ENCODE measurements at places on chromosomes 4 and X.

- DNase-seq: no peak
Observed at GRCh38 chr4:82284475-82284857, 89.3 kb downstream of the HNRNPD start.

DNA sequence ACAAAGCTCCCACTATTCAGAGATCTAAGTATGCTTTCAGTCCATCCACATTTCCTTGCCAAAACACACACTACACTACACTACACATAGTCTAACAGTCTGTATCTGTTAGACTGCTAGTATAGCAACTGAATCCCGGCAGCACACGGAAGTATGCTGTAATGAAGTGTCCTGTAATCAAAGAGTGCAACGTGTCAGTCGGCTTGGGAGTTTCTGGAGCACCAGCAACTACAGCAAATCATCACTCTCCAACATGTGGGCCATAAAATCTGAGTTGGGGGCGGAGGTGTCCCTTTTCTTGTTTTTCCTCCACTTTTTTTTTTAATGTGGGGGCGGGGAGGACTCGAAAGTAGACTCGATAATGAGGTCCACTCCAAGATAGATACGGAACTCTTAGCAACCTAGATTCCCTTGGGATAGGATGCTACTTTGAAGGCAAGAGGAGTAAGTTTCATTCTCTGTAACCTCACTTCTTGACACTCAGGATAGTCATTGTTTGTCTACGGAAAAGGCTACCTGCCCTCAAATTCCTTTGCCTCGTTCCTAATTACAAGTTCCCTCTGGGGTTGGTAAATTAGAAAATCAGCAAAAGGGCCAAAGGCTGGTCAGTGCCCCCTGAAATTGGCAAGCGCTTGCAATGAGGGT is 722 bp downstream of the SLC10A7 start:
- no peak for DNase-seq

DNA sequence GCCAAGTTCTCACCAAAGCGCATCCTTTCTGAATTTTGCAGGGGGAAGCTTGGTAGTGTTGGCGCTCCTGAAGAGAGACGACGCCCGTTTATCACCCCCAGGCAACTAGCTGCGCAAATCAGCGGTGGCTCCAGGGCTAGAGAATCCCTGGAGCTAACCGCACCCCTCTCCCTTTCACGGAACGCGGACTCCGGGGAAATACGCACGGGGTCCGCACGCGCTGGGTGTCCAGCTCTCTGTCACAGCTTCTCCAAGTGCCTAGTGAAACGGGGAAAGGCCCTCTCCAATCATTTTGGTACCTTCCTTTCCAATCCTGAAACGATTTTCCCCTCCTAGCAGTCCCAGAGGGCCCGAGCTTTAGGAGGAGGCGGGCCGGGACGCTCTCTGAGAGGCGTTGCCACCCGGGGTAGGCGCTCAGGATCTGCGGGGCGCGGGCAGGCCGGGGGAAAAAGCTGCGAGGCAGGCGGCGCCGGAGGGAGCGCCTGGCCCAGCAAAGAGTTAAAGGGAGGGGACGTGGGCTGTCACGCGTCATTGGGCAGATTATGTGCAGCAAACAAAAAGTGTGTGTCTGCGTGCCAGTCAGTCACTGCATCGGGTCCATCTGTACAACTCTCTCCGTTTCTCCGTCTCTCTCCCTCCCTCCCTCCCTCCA is at the start of gene PRDM8:
Gene PRDM8, plus strand, starts transcription at position 582 of the 652 bp plus-strand sequence. CDS start 2,578 bp downstream, outside the sequence.
- peak; percentile 52 for DNase-seq

GRCh38 chr4:7474320-7474719 is 39.6 kb upstream of the PSAPL1 start:
- no peak for DNase-seq

DNA sequence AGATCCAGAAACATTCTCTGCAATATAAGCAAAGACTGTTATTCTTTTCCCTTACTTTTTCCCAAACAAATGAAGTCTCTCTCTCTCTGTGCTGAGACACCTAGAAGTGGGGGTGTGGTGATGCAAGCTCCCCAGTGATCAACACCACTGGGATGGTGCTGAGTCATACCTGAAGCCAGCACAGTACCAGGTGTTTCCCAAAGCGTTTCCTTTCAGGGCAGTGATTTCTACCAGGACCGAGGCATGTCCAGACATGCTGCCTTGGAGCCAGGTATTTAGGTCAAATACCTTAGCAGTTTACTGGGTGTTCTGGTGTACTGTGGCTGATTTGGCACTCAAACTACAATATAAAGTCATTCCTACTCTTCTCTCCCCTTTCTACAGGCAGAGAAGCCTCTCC is 726.5 kb downstream of the FAM133A start:
- no peak for DNase-seq

DNA sequence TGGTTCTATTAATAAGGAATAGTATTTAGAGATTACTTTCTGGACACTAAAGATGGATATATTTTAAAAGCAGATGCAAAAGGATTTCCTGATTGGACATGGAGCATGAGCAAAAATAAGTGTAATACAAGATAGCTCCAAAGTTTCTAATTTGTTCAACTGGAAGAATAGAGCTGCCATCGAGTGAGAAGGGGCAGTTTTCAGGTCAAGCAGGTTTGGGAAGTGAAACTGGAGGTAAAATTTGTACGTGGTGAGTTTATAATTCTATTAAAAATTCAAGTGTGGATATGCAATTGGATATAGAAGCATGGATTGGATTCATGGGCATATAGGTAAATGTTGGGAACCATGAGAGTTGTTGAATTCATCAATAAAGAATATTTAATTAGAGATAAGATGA is 31.8 kb downstream of the PRDM8 start:
- DNase-seq: no peak

GRCh38 chr4:149754526-149754925 is 61.1 kb downstream of the IQCM start:
- no peak for DNase-seq

DNA sequence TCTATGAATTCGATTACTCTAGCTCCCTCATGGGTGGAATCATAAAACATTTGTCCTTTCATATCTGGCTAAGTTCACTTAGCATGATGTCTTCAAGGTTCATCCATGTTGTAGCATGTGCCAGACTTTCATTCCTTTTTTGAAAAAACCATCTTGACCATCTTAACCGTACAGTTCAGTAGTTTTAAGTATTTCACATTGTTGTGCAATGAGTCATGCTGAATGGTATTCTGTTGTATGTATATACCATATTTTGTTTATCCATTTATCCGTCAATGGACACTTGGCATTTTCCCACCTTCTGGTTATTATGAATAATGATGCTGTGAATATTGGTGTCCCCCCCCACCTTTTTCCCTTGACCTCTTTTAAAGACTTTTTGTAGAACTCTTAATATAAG is 72.4 kb upstream of the TLR2 start:
- no peak for DNase-seq

DNA sequence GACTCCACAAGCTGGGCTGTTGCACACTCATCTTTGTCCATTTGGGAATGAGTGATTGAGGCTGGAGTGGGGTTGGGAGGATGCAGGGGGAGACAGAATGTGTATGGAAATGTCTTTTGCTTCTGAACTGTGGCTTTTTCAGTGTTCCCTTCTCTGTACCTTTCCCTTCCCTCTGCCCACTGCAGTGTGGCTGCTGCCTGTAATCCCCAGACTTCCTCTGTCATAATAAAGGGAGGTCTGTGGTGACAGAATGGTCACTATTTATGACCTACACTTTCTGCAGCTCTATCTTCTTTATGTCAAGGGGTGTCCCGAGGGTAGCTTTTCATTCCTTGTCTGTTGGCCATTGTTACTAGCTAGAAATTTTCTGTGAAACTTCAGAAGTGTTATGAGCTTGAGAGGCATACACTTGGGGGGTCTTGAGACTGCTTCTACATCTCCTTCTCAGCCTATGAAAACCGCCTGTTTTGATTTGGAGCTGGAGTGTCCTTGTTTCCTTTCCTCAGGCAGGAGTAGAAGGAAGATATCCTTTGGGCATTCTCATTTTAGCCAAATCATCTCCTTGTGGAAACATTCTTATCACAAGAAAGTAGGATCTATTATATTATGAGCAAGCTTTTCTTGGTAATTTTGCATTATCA is 63.0 kb downstream of the ANK2 start:
- DNase-seq: no peak

- no peak for DNase-seq
Observed at GRCh38 chr4:158860856-158861255, 92.0 kb downstream of the FNIP2 start.

- DNase-seq: no peak
Observed at GRCh38 chr4:151603377-151603776, 157.4 kb downstream of the GATB start.

DNA sequence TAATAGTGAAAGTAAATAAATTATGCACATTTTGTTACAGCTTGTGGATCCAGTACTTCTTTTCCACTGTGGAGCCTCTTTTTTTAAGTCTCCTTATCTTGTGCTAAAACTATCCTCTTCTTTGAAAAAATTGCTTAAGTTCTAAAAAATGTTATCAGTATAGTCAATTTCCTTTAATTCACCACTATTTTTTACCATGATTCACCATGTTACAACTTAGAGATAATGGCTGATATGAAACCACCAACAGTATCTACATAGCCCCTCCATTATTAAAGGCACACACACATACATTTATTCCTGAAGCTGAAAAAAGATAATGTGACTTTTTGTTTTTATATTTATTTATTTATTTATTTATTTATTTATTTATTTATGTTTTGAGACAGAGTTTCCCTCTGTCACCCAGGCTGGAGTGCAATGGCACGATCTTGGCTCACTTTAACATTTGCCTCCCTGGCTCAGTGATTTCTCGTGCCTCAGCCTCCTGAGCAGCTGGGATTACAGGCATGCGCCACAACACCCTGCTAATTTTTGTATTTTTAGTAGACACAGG is 243.2 kb downstream of the SPOCK3 start:
- no peak for DNase-seq

DNA sequence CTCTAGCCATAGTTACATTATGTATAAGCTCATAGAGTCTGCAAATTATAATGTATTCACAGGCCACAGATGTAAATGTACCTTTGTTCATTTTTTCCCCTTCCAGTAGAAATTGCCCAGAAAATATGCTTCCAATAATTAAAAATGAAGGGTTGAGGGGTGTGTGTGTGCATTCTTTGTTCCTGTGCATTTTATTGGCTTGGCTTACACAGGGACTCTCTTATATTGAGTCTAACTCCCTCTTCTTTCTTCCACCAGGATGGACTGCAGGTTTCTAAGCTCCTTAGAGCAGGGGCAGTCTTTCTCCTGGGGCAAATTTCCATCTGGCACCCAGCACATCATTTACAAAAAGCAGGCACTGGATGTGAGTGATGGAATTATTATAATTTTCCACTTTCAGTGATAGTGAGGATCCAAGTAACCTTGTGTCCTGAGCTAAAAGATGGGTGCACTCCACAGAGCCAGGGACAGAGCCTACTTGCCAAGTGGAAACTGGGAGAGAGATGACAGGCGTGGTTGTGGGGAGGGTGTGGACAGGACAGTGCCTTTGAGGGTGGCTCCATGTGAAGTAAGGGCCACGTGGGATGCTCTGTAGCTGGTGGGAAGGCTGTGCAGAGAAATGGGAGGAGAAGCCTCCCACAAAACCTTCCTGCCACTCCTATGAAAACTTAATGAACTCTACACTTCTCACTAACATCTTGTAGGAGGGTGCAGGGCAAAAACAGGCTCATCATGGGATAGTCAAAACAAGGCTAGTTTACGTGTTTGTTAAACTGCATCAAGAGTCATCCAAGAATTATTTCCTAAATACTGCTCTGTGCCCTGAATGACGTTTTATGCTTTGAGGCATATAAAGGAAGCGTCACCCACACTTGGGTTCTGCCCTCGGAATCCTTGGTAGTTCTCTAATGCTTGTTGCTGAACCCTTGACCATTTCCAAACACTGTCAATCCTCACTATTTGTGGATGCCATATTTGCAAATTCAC is 16.0 kb downstream of the IGFBP7 start:
- no peak for DNase-seq

- no peak for DNase-seq
Observed at GRCh38 chrX:21702725-21703124, 44.6 kb upstream of the KLHL34 start.

DNA sequence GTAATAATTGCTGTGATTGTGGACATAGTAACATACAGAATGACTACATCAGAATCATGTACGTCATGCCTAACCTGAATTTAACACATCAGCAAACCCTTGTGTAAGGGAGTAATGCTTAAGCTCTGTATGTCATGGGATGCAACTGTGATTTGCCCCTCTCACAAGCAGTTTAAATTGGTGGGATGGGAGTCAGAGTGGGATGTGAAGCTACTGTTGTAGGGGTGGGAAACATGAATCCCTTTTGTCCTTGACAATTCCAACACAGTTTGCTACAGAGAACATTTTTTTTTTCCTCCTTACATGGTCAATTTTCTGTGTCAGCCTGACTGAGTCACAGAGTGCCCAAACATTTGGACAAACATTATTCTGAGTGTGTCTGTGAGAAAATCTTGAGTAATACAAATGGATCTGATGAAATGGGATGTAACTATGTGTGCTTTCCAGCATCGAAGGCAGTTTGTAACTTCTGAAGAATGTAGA is 392.8 kb downstream of the GPM6A start:
- no peak for DNase-seq

DNA sequence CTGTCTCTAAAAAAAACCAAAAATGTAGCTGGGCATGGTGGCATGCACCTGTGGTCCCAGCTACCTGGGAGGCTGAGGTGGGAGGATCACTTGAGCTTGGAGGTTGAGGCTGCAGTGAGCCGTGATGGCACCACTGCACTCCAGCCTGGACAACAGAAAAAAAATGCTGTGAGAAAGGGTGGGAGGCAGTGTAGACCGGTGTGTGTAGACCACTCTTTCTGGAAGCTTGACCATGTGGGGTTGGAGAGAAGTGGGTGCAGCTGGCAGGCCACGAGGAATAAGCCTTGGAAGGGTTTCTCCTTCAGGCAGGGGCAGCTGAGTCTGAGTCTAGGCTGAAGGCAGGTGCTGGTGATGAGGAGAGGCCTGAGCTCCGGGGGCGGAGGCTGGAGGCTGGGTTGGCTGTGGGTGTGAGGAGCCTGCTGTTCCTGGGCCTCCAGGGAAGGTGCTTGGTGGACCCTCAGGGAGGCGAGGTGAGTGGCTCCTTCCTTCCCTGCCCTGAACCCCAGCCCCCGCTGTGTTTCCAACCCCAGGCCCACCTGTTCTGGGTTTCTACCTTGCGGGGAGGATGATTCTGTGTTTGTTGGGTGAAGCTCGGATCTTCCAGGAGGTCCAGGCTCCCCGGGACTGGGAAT is 9.3 kb upstream of the TBC1D14 start:
- DNase-seq: no peak

GRCh38 chrX:1442724-1443367 is 9.9 kb downstream of the ASMTL start:
- no peak for DNase-seq
